ENCODE measurements at places on chromosomes 7 and 10.

DNA sequence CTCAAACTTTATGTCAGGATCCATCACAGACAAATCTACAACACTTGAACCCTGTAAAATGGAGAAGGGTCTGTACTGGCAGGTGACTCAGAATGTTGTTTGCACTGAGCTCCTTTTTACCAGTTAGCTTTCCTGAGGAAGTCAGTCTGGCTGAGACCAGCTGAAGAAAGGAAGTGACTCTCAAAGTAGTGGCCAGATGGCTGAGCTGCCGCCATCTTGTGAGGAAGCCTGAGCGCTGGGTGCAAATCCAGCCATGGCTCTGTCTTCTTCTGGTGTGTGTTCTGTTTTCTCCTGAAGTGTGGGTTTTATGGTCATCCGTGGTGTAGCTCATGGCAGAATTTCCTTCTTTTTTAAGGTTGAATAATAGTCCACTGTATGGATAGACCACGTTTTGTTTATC, 25.5 kb upstream of the ECHDC3 start:
- DNase-seq, result no peak

DNA sequence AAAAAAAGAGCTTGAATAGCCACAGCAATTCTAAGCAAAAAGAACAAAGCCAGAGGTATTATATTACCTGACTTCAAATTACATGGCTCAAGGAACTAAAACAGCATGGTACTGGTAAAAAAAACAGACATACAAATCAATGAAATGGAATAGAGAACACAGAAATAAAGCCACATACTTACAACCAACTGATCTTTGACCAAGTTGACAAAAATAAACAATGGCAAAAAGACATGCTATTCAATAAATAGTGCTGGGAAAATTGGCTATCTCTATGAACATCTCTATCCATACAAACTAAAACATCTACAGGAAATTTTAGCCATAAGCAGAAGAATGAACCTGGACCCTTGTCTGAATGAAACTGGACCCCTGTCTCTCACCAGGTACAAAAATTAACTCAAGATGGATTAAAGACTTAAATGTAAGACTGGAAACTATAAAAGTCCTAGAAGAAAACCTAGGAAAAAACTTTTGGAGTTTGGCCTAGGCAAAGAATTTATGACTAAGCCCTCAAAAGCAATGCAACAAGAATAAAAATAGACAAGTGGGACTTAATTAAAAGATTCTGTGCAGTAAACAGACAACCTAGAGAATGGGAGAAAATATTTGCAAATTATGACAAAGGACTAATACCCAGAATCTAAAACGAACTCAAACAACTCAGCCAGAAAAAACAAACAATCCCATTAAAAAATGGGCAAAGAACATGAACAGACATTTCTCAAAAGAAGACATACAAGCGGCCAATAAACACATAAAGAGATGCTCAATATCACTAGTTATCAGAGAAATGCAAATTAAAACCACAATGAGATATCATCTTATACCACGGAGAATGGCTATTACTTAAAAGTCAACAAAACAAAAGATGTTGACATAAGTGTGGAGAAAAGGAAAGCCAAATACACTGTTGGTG, 72.8 kb upstream of the DDC start:
- DNase-seq, result no peak

GRCh38 chr7:65441010-65441409, 67.4 kb downstream of the ZNF92 start:
- DNase-seq, result no peak

DNA sequence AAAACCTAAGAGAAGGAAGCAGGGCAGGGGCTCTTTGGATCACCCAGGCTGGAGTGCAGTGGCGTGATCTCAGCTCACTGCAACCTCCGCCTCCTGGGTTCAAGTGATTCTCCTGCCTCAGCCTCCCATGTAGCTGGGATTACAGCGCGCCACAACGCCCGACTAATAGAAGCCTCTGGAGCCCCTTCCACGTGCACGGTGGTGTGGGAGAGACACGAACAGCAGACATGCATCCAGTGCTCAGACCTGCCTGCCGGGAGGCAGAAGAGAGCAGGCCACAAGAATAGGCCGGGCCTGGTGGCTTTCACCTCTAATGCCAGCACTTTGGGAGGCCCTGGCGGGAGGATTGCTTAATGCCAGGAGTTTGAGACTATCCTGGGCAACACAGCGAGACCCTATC, 96.3 kb downstream of the PRPF18 start:
- DNase-seq, result no peak

GRCh38 chr7:118184565-118184940, 589 bp downstream of the LSM8 start:
- DNase-seq, result no peak

- DNase-seq, result no peak
Observed at GRCh38 chr10:75658915-75659314, 227.5 kb downstream of the LRMDA start.

- DNase-seq, result no peak
Observed at GRCh38 chr7:22016507-22016906, 70.8 kb upstream of the CDCA7L start.

DNA sequence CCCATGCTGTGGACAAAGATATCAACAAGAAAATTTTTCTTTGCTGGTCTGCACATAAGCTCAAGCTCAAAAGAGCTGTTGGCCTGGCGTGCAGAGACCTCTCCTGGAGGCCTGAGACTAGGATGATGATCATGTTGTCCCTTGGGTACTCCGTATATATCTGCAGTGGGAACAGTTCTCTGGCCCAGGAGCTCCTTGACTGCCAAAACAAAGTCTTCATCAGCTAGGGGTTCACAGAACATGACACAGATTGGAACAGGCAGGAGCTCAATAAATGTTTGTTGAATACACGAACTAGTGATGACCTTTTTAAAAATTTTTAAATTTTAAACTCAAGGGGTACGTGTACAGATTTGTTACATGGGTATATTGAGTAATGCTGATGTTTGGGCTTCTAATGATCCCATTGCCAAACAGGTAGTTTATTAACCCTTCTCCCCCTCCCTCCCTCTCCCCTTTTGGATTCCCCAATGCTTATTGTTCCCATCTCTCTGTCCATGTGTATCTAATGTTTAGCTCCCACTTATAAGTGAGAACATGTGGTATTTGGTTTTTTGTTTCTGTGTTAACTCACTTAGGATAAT, 49.1 kb downstream of the ZNF783 start:
- DNase-seq, result no peak

- no peak for DNase-seq
Observed at GRCh38 chr7:50462361-50462760, 12.2 kb upstream of the FIGNL1 start.

- DNase-seq, result no peak
Observed at GRCh38 chr7:148987751-148988512, 40.4 kb downstream of the PDIA4 start.

DNA sequence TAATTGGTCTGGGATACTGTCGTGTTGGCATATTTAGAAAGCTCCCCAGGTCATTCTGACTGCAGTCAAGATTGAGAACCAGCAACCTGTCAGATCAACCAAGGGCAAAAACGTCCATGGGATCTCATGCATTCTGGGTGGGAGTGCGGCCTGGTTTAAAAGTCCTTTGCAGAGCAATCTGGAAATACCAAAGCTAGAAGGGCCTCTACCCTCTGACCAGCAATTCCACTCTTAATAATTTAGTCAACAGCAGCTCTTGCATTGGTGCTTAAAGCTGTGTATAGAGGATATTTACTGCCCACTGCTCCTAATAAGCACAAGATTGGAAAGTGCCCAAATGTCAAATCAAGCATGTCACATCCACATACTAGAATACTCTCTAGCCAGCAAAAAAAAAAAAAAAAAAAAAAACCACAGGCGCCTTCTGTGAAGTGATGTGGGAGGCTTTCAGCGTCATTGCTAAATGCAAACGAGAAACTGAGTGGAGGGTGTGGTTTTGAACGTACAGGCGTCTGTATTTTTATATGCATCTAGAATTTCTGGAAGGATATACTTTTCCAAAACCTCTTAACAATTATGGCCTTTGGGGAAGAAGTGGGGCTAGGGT, 44.8 kb upstream of the HSPA12A start:
- DNase-seq, result no peak

- DNase-seq, result no peak
Observed at GRCh38 chr10:72323108-72323749, 31.5 kb downstream of the DNAJB12 start.

DNA sequence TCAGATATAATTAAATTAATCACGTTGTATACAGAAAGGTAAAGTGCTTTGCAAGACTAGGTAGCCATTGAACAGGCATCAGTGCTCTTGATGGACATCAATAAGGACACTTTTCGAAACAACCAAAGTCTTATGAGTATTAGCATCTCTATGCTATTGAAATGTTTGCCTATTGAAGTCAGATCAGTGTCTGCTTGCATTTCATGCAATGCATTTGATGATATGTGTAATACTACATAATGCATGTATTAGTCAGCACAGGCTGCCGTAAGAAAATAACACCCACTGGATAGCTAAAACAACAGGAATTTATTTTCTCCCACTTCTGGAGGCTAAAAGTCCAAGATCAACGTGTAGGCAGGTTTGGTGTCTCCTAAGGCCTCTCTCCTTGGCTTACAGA, 209.3 kb upstream of the PLXDC2 start:
- no peak for DNase-seq

GRCh38 chr10:95559471-95559870, 1.7 kb downstream of the SORBS1 start:
- no peak for DNase-seq

GRCh38 chr7:107322015-107322414, 147.8 kb upstream of the GPR22 start:
- DNase-seq, result no peak

DNA sequence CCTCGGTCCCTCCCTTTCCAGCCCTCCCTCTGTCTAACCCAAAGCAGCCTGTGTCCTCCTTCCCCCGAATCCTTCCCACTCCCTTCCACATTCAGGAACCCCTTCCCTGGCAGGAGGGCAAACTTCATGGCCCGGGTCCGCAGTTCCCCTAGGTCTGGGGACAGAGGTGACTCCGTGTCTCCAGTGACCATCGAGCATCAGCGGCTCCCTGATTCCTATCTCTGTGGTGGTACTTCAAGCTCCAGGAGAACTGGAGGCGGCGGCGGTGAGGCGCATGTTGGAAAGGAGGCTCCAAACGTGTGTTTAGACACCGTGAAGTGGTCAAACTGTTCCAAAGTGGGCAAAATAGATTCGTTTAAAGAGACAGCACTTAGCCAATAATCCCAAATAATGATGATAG, 148.1 kb downstream of the PAXIP1 start:
- DNase-seq, result no peak

GRCh38 chr10:26799342-26799741, 61.4 kb downstream of the ABI1 start:
- DNase-seq, result no peak

GRCh38 chr7:129615018-129615417, 3.5 kb downstream of the NRF1 start:
- DNase-seq, result no peak

GRCh38 chr7:27912751-27913150, 172.8 kb downstream of the TAX1BP1 start:
- no peak for DNase-seq

GRCh38 chr10:96272316-96273280, 1.2 kb upstream of the BLNK start:
- DNase-seq, result no peak

GRCh38 chr7:19834566-19834965, 61.1 kb upstream of the TMEM196 start:
- no peak for DNase-seq

- no peak for DNase-seq
Observed at GRCh38 chr7:155306673-155307470, 9.2 kb downstream of the INSIG1 start.

DNA sequence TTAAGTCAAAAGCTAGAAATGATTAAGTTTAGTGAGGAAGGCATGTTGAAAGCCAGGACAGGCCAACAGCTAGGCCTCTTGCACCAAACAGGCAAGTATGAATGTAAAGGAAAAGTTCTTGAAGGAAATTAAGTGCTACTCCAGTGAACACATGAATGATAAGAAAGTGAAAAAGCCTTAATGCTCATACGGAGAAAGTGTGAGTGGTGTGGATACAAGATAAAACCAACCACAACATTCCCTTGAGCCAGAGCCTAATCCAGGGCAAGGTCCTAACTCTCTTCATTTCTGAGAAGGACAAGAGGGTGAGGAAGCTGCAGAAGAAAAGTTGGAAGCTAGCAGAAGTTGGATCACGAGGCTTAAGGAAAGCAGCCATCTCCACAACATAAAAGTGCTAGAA, 53.0 kb downstream of the DNAJC1 start:
- DNase-seq, result no peak

GRCh38 chr10:111984057-111984456, 199.5 kb downstream of the GPAM start:
- no peak for DNase-seq

GRCh38 chr10:120286280-120286679, 170.7 kb upstream of the PLPP4 start:
- DNase-seq, result no peak

DNA sequence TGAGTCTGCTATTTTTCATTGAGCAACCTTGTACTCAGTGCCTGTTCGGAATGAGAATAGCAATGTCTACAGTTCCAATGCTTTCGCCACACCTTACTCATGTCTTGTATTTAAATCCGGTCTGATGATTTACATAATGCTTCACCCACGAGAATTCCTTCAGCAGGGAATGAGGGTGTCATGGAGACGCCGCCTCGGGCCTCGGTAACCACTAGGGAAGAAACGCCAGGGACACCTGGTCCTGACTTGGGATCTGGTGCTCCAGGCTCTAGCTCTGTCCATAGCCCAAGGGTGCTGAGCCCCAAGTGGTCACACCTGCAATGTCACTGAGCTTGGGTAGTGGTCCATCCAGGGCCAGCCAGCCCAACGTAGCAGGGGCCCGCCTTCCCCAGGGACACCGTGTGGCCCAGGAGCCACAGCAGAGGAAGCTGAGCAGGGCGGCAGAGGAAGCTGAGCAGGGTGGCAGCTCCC, 37.4 kb downstream of the PRKAG2 start:
- no peak for DNase-seq

DNA sequence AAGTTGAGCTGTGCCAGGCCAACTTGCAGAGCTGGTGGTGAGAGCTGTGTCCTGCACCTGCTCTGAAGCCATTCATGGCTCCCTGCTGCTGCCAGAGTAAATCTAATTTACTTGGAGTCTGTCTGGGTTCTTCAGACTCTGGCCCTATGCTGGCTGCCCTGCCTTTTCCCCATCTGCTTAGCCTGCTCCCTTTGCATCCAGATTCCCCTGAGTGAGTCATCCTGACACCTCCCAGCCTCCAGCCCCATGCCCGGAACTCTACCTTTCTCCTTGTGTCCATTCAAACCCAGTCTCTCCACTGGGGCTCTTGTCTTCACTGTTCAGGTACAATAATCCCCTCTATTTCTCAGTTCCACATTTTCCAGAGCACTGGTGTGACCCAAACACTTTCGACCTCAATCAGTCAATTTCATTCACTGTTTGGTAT, 434.4 kb upstream of the ZMIZ1 start:
- DNase-seq, result no peak
